ENCODE measurements at places on chromosomes 6 and 20. TPM values are rescaled to one million over a fixed set of nuclear protein-coding genes. Genes with fewer than 3 reads are reported as not detected.

The ARMH2 gene
- not detected for total RNA-seq

The GSTA3 gene
- not detected for total RNA-seq

The METTL24 gene
- total RNA-seq: 0.52 TPM

The RTN4IP1 gene
- 4.2 TPM for total RNA-seq

The POPDC3 gene
- total RNA-seq: 14.8 TPM

The HELZ2 gene
- total RNA-seq: 42.8 TPM

The GLP1R gene
- total RNA-seq: not detected

The CST4 gene
- 0.33 TPM for total RNA-seq

The MYO6 gene
- total RNA-seq: 21.2 TPM

The RBM24 gene
- 2.9 TPM for total RNA-seq

The TBPL1 gene
- total RNA-seq: 25.1 TPM

The MAP3K7 gene
- 33.8 TPM for total RNA-seq

The UBD gene
- not detected for total RNA-seq

The LTB gene
- total RNA-seq: not detected

The LST1 gene
- total RNA-seq: 0.23 TPM

The TMEM244 gene
- total RNA-seq: not detected

The CTCFL gene
- not detected for total RNA-seq

The CST2 gene
- 17.5 TPM for total RNA-seq

The TPD52L1 gene
- total RNA-seq: 32.4 TPM

The OXT gene
- not detected for total RNA-seq

The YIPF3 gene
- 105 TPM for total RNA-seq

The KLHDC3 gene
- total RNA-seq: 86.7 TPM

The SLC44A4 gene
- total RNA-seq: not detected

The LZTS3 gene
- total RNA-seq: 7.5 TPM

The ZNF343 gene
- total RNA-seq: 15.3 TPM

The C20orf141 gene
- total RNA-seq: not detected

The IL20RA gene
- total RNA-seq: 0.20 TPM

The PRPH2 gene
- 0.91 TPM for total RNA-seq

The SLC32A1 gene
- not detected for total RNA-seq

The PPDPF gene
- total RNA-seq: 111 TPM

The OVOL2 gene
- not detected for total RNA-seq

The PTCRA gene
- total RNA-seq: not detected

The BPIFB1 gene
- total RNA-seq: 0.07 TPM

The PRDM13 gene
- total RNA-seq: not detected

The STMND1 gene
- not detected for total RNA-seq

The L3MBTL1 gene
- total RNA-seq: 5.7 TPM

The TP53TG5 gene
- total RNA-seq: not detected

The HLA-DQB2 gene
- not detected for total RNA-seq

The RWDD2A gene
- total RNA-seq: 5.9 TPM

The OPN5 gene
- not detected for total RNA-seq

The C20orf204 gene
- total RNA-seq: 0.76 TPM

The POM121L2 gene
- not detected for total RNA-seq

The GPR6 gene
- total RNA-seq: not detected

The NKAIN4 gene
- not detected for total RNA-seq

The C4A gene
- 12.3 TPM for total RNA-seq
